BJ (cell line): ENCODE measurements at places on chromosomes 1 and 21. TPM values are rescaled to one million over a fixed set of nuclear protein-coding genes. Genes with fewer than 3 reads are reported as not detected.

The GIPC2 gene
- polyA plus RNA-seq: 0.04 and 0.15 TPM in 2 replicates

DNA sequence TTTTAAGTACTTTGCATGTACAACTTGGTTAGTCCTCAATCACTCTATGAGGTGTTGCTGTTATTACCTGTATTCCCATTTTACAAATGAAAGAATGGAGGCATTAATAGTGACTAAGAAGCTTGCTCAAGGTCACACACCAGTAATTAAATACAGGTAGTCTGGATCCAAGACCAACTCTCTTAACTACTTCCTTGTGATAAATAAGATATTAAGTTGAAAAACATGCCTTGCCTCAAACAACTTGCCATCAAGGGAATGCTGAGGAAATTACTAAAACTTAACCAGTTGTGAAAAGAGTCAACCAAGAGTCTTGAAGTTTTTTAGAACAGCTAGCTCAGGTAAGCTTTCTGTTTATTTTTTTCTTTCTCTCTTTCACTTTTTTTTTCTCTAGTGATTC lies 21.0 kb upstream of the LAMC1 start:
- DNase-seq: no peak

DNA sequence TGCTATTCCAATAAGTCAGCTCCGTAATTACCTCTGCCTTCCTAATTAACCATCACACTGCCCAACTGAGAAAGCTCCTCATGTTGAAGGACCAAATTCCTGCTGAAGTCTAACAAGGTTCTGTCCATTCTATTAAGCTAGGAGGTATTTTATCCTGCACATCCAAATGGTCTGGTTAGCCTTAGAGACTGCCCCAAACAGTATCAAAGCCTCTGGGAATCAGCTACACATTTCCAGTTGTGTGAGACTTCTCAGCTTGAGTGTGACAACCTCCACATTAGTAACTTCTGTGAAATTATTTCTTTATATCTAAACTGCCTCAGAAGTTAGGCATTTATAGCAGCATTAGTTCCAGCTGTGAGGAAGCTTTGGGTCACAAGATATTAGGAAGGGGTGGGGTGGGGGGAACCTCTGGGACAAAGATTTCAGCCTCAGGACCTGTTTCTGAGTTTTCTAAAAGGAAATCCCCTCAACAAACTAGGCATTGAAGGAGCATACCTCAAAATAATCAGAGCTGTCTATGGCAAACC lies 150.5 kb upstream of the DUSP10 start:
- no peak for DNase-seq

GRCh38 chr21:42547001-42547905 lies 33.6 kb downstream of the SLC37A1 start:
- DNase-seq: no peak
